ENCODE measurements at places on chromosomes 12 and 14.

DNA sequence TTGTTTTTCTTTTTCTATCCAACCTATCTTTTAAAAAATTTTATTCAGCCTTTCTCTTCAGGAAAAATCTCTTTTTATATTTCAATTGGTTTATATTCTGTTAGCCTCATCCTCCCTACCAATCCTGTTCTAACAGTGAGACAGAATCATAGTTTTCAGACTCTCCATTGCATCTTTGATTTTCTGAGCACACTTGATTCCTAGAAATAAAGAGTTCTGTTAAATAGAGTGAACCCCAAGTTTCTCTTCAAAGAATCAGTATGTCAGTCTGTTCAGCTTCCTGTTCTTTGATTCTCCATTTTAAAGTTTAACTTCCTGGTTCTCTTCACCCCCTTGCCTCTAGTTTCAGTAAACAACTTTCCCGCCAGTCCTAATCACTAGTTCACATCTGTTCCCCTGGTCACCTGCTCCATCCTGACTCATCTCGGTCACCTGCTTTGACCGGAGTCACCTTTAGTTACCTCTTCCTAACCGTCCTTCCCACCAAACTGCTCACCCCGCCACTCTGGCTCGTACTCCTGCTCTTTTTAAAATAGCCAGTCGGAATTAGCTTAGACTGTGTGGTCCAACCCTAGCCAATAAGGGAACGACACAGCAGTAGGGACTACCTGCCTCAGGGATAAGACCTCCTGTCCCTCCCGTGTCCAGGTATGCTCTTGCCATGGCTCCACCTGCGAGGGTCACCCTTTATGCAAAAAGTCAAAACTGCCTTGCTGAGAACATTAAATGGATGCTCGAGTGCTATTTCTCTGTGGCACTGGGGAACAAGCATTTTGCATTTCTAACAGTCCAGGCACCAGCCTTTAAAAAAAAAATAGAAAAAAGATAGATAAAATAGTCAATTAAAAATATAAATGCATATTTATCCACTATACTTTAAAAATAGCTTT is 48.4 kb downstream of the DDX51 start:
- DNase-seq: peak; percentile 34

DNA sequence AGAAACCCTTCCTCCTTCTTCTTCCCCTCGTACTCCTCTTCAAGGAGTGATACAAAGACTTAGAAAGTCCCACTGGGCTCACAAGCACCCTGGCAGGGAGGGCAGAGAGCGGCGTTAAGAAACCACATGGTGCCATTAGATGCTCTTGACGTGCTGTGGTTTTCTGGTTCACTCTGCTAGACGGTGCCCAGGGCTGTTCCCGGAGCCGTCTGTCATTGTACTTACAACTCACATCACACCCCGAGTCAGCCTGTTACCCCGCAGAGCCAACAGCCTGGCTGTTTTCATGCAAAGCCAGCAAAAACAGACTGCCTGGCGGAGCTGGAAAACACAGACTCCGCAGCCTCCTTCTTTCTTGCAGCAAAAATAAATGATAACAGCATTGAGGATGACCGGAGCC is 232.6 kb upstream of the TBX3 start:
- no peak for DNase-seq

DNA sequence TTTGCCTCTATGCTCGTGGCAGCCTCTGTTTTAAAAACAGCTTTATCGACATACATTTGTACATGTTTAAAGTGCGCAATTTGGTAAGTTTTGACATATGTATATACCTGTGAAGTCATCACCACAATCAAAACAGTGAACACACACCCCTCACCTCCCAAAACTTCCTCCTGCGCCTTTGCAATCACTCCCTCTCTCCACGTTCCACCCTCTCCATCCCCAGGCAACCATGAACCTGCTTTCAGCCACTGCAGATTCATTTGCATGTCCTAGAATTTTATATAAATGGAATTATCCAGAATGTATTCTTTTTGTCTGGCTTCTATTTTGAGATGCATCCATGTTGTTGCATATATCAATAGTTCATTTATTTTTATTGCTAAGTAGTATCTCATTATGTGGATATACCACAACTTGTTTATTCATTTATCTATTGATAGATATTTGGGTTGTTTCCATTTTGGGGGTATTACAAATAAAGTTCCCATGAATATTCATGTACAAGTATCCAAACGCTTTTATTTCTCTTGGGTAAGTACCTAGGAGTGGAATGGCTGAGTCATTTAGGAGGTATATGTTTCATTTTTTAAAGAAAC is 15.5 kb upstream of the CHGA start:
- DNase-seq: no peak

DNA sequence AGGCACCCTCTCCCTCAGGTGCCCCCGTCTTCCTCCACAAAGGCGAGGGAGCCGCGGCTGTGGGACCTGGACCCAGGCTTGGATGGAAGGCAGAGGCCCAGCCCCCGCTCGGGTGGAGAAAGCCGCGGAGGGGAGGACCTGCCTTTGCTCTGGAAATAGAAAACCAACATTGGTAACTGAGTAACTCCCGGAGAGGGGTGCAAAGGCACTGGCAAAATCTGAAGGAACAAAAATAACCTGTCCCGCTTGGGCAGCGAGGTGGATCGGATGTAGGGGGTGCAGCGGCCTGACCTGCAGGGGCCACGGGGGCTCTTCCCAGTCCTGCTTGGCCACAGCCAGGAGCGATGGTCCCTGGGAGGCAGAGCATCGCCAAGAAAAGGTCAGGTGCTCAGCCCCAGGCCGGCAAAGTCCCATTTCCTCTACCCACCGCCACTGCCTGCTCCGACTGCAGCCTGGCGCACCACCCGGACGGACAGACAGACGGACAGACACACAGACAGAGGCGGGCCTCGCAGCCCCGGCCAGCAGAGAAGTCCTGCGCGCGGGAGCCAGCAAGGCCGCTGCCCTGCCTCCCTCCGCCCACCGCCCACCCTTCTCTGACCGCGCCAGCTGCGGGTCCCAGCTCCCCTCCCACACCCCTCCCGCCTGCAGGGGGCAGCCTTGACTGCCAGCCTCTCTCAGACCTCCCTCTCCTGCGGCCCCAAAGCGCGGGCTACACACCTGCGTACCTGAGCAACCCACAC is 21.4 kb upstream of the TMEM106C start:
- peak; percentile 67 for DNase-seq

DNA sequence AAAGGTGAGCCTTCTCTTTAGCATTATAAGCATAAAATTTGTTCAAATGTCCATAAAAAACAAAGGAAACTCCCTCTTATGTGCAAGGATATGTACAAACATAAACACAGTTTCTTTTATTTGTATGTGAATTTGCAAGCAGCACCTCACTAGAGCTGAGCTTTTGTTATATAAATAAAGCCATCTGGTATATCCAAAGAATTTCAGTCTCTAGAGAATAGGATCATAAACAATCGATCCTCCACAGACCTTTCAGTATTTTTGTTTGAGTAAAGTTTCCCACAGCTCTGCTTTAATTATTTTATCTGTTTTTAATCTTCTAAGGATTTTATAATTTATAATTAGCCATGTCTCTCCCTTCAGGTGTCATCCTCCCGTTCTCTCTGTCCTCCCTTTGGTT is 89.2 kb downstream of the OTOGL start:
- no peak for DNase-seq

- peak; percentile 38 for DNase-seq
These were observed 16.1 kb downstream of the BCL11B start for GRCh38 chr14:99255621-99256482.

DNA sequence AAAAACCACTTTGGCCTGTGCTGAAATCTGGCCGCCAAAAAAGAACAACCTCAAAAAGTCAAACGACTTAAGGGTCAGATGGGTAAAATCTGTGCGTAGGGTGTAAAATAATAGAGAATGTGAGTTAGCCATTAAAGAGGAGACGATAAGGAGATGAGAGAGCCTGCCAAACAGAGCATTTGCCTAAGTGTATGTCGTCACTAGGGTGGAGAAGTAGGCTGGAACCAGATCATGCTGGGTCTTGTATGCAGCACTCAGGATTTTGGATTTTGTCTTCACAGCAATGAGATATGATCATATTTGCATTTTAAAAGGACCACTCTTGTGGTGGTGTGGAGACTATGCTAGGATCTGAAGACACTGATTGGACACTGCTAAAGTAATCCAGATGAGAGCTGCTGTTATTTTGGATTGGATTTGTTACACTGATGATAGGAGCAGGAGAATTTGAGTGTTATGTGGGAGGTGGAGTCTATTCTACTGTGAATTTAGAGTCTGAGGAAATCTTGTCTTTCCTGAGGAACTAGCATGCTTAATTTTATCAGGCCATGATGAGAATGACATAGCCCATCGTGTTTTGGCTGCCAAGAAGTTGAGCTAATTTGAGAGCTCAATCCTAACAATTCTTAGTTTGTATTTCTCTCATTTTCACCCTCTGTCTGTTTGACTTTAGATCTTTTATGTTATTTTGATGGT is 24.8 kb upstream of the DBX2 start:
- DNase-seq: no peak

- peak; percentile 7 for DNase-seq
These were observed 12.4 kb upstream of the SLC6A12 start for GRCh38 chr12:226401-226800.

DNA sequence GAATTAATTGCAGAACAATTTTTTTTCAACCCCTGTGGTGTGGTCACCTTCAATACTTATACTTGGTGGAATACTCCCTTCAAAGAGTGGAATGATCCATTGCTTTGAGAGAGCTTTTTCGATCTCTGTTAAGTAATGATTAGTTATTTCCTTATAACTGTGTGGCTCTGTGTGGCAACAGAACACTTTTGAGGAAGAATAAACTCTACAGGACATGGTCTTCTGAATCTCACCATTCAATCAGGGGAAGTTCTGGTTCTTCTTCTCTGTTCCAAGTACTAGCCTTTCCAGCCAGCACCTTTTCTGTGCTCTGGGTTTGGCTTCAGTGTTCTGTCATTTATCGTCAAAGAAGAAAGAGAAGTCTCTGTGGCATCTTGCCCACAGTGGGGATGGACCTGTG is 369.2 kb downstream of the ZFP36L1 start:
- no peak for DNase-seq

DNA sequence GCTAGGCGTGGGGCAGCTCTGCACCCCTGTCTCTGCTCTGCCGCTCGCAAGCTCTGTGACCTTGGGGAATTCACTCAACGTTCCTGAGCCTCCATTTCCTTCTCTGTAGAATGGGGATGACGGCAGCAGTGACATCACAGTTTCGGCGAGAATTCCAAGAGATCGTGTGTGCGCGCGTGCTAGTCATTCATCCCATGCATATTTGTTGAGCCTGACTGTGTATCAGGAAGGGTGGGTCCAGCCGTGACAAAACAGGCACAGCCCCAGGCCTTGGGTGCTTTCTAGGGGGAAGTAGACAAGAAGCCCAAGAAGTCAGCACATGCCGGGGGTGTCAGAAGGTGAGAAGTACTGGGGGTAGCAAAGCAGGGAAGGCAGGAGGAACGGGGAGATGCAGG is 145.6 kb upstream of the NCOR2 start:
- DNase-seq: no peak

GRCh38 chr14:39050389-39050788 is 52.6 kb downstream of the SEC23A start:
- no peak for DNase-seq

GRCh38 chr12:65121049-65121955 is at the start of gene WIF1:
WIF1 (minus strand) TSS chr12:65121305; CDS start chr12:65121191, 114 bp downstream.
- DNase-seq: peak; percentile 38

DNA sequence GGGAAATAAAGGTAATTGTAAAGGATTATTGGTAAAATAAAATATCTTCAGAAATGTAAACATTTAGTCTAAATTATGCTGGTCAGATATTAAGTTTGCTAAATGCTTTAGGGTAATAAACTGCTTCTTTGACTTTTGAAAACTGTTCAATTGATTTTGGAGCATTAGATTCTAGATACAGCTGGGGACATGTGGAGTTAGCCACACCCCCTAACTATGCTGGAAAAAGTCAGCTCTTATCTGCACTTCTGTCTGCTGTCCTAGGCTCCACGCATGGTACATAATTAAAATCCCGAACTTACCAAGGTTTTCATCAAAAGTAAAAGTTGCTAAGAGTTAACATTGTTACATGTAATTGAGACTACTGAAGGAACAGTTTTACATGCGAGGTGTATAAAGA is 78.8 kb downstream of the ITPR2 start:
- no peak for DNase-seq

GRCh38 chr14:75013290-75013689 is 10.6 kb downstream of the EIF2B2 start:
- no peak for DNase-seq

DNA sequence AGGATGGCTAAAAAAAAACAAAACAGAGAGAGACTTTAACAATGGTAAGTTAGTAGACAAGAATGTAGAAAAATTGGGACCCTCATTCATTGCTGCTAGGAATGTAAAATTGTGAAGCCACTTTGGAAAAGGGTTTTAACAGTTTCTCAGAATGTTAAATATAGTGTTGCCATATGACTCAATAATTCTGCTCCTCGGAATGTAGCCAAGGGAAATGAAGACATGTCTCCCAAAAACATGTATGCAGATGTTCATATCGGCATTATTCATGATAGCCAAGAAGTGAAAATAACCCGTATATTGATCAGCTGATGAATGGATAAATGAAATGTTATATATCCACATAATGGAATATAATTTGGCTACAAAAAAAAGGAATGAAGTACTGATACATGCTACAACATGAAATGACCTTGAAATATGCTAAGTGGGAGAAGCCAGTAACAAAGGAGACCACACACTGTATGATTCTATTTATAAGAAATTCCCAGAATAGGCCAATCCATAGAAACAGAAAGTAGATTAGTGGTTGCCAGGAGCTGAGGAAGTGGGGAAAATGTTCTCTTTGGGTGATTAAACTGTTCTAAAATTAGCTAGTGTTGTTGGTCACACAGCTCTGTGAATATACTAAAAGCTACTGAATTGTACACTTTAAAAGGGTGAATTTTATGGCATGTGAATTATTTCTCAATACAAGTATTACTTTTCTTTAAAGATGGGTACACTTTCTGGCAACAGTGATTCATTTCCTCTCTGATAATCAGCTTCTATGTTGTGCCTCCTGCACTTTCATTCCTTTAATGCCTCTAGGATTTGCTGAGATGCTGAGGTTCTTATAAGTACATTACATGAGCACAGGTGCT is 132.5 kb downstream of the DAAM1 start:
- no peak for DNase-seq

- no peak for DNase-seq
These were observed 11.8 kb downstream of the NACA start for GRCh38 chr12:56713345-56713744.

- peak; percentile 47 for DNase-seq
These were observed 138.8 kb upstream of the WSCD2 start for GRCh38 chr12:107990325-107990724.

GRCh38 chr14:73662487-73662943 is 17.7 kb downstream of the DNAL1 start:
- no peak for DNase-seq

DNA sequence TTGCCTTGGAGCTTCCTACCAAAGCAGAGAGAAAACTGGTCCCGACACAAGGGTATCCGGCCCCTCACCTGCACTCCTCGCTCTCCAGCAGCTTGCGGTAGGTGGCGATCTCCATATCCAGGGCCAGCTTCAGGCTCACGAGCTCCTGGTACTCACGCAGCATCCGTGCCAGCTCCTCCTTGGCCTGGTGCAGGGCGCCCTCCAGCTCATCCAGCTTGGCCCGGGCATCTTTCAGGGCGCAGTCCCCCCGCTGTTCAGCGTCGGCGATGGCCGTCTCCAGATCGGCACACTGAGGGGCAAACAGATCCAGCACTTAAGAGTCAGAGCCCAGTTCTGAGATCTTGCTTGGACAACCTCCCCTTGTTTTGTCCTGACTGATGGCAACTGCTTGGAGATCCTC is 13.7 kb downstream of the KRT72 start:
- no peak for DNase-seq

All from activated naive CD4-positive, alpha-beta T cell treated with anti-CD3 and anti-CD28 coated beads, Interleukin-2, amount 10 ng/mL, durations not matched to agents 7 days and 5 days (primary cell).